ENCODE measurements at places on chromosomes 4 and X. TPM values are rescaled to one million over a fixed set of nuclear protein-coding genes. Genes with fewer than 3 reads are reported as not detected.

- no peak overlapping the region for H3K4me3 ChIP-seq
- no peaks in the 10 kb centered on the region for H3K27me3 ChIP-seq
- no peaks in the 10 kb centered on the region for H3K36me3 ChIP-seq
- no peaks in the 10 kb centered on the region for H3K4me1 ChIP-seq
- DNase-seq: no peak
Observed at GRCh38 chr4:153706519-153706918, 22.4 kb downstream of the TLR2 start.

- no peaks in the 10 kb centered on the region for H3K27me3 ChIP-seq
- H3K27ac ChIP-seq: no peak overlapping the region
- H3K36me3 ChIP-seq: no peaks in the 10 kb centered on the region
- no peak for DNase-seq
- no peaks in the 10 kb centered on the region for H3K4me1 ChIP-seq
- no peak overlapping the region for H3K4me3 ChIP-seq
Observed at GRCh38 chr4:83178029-83178428, 63.5 kb upstream of the PLAC8 start.

DNA sequence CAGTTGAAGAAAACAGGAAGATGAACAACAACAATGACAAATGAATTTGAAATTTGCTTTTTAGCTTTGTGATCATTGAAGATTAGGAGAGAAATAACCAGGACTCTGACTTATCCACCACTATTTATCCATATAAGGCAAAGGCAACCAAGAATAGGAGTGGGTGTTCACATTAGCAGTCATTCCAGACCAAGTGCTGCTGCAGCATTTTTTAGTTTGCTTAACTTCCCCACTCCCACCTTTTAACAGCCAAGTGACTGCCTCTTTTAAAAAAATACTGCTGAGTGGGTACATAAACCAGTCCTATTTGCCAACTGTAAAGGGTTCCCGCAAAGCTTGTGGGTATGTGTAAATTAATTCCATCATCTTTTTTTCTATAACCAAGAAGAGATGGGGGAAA, 230.9 kb downstream of the IQCM start:
- no peak overlapping the region for H3K4me3 ChIP-seq
- H3K27me3 ChIP-seq: no peaks in the 10 kb centered on the region
- H3K36me3 ChIP-seq: no peaks in the 10 kb centered on the region
- no peak for DNase-seq
- H3K4me1 ChIP-seq: no peaks in the 10 kb centered on the region
- H3K27ac ChIP-seq: no peak overlapping the region

DNA sequence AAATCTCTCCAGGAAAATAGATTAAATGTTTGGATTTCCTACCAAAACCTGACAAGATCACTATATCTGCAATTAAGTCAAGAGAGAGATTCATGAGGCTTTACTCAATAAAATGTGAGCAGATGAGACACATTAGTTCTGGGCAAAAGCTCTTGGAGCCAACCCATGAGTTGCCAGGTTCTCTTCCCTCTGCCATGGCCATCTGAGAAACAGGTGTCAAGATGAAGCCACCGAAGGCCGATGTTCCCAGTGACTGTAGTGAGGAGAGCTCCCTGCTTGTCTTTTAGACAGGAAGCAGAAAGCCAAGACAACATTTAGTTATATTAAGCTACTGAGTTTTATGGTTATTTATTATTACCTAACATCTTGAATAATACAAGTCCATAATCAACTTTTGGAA, 1068.7 kb downstream of the STPG2 start:
- H3K36me3 ChIP-seq: no peaks in the 10 kb centered on the region
- no peak overlapping the region for H3K27ac ChIP-seq
- H3K4me1 ChIP-seq: no peaks in the 10 kb centered on the region
- no peaks in the 10 kb centered on the region for H3K27me3 ChIP-seq

- H3K4me1 ChIP-seq: no peaks in the 10 kb centered on the region
- H3K27me3 ChIP-seq: no peaks in the 10 kb centered on the region
- DNase-seq: no peak
- H3K27ac ChIP-seq: no peak overlapping the region
- no peaks in the 10 kb centered on the region for H3K36me3 ChIP-seq
Observed at GRCh38 chr4:65546882-65547416, 123.3 kb downstream of the EPHA5 start.

DNA sequence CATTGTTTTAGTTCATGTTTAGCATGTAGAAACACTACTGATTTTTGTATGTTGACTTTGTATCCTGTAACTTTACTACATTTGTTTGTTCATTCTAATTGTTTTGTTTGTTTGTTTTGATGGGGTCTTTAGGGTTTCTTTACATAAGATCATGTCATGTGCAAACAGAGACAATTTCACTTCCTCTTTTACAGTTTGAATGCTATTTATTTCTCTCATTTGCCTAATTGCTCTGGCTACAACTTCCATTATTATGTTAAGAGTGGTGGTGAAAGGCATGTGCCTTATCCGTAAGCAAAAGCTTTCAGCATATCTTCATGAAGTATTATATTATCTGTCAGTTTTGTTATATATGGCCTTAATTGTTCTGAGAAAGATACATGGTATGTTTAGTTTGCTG, 571.1 kb downstream of the PCDH7 start:
- DNase-seq: no peak
- H3K4me1 ChIP-seq: no peaks in the 10 kb centered on the region
- H3K27ac ChIP-seq: no peak overlapping the region
- no peaks in the 10 kb centered on the region for H3K27me3 ChIP-seq
- H3K36me3 ChIP-seq: no peaks in the 10 kb centered on the region

GRCh38 chrX:26925088-26925487, 538.1 kb downstream of the PPP4R3C start:
- DNase-seq: no peak
- H3K4me1 ChIP-seq: no peaks in the 10 kb centered on the region
- H3K4me3 ChIP-seq: no peak overlapping the region
- no peak overlapping the region for H3K27ac ChIP-seq
- H3K27me3 ChIP-seq: no peaks in the 10 kb centered on the region

DNA sequence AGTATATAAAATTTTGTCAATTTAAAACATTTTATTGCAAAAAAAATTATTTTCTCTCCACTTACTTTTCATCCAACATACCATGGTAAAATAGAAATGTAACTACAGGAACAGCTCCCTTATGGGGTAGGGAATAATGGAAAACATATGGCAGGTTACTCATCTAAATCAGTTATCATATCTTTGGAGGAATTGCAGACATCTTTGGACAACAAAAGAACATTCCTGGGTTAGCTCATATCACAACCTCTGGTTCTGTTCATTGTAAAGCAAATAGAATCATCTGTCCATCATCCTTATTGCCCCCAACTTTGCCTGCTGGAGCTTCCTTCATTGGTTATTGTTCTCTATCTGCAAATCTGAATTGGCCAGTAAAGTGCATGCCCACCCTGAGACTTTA, 387.5 kb upstream of the GRID2 start:
- no peak overlapping the region for H3K27ac ChIP-seq
- no peaks in the 10 kb centered on the region for H3K27me3 ChIP-seq
- DNase-seq: no peak
- no peak overlapping the region for H3K4me3 ChIP-seq
- H3K36me3 ChIP-seq: no peaks in the 10 kb centered on the region
- H3K4me1 ChIP-seq: peaks cover 5% of the 10 kb centered on the region

DNA sequence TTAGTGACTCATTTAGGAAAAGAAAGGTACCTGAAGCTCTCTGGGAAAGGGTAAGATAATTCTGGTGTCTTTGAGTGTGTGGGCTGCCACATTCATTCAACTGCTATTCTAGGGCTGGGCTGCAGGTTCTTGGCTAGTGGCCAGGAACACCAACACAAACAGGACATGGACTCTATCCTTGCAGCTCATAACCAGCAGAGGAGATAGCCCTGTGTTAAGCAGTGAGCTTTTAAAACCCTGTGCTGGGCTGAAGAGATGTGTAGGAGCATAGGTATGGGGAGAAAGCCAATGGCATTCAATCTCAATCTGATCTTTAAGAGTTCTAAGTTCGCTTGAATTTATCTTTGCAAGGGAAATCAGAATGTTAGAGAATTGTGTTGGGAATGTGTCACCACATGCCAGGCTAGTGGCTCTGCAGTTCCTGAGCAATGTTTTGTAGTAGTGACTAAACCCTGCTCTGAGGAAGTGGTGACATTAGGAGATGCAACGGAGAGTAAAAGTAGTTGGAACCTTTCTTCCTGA, 39.2 kb downstream of the SGMS2 start:
- H3K36me3 ChIP-seq: 0 out of 2 replicates have a peak, but pooled peaks cover 2% of the 10 kb centered on the region
- DNase-seq: peak; percentile 72
- H3K27ac ChIP-seq: peak overlapping the region; percentile 77
- no peak overlapping the region for H3K4me3 ChIP-seq
- H3K27me3 ChIP-seq: no peaks in the 10 kb centered on the region

- no peak for DNase-seq
- H3K4me3 ChIP-seq: no peak overlapping the region
- no peaks in the 10 kb centered on the region for H3K4me1 ChIP-seq
- no peaks in the 10 kb centered on the region for H3K36me3 ChIP-seq
- H3K27me3 ChIP-seq: 0 out of 2 replicates have a peak, but pooled peaks cover 3% of the 10 kb centered on the region
Observed at GRCh38 chr4:4805887-4806286, 53.6 kb upstream of the MSX1 start.

DNA sequence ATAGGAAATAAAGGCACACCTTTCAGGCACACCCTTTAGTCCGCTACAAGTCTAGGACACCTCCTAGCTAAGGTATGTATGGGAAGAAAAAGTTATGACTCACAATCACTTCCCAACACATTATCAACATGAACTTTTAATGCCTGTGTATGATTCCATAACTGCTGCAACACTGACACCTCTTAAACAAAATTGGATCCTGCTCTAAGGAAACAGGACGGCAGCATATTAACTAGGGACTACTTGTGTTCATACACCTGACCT, 2.4 kb upstream of the PPP3CA start:
- DNase-seq: peak; percentile 60
- peaks cover 22% of the 10 kb centered on the region for H3K4me1 ChIP-seq
- no peak overlapping the region for H3K4me3 ChIP-seq
- H3K27me3 ChIP-seq: no peaks in the 10 kb centered on the region

DNA sequence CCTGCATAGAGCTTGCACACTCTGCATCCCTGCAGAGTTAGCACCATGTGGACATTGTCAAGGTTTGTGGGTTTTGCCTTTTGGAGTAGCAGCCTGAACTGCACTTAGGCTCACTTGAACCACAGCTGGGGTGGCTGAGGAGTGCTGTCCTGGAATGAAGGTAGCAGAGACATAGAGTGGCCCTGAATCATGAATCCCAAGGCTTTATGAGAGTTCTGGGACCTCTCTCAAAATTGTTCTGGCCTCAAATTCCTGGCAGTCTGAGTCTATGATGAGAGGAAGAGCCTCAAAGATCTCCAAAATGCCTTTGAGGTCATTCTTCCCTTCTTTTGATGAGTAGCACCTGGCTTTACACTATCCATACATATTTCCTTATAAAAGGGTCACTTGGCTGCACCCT, 37.1 kb upstream of the ADH1C start:
- no peak overlapping the region for H3K4me3 ChIP-seq
- DNase-seq: no peak
- no peak overlapping the region for H3K27ac ChIP-seq
- H3K4me1 ChIP-seq: peaks cover 1% of the 10 kb centered on the region
- no peaks in the 10 kb centered on the region for H3K27me3 ChIP-seq

DNA sequence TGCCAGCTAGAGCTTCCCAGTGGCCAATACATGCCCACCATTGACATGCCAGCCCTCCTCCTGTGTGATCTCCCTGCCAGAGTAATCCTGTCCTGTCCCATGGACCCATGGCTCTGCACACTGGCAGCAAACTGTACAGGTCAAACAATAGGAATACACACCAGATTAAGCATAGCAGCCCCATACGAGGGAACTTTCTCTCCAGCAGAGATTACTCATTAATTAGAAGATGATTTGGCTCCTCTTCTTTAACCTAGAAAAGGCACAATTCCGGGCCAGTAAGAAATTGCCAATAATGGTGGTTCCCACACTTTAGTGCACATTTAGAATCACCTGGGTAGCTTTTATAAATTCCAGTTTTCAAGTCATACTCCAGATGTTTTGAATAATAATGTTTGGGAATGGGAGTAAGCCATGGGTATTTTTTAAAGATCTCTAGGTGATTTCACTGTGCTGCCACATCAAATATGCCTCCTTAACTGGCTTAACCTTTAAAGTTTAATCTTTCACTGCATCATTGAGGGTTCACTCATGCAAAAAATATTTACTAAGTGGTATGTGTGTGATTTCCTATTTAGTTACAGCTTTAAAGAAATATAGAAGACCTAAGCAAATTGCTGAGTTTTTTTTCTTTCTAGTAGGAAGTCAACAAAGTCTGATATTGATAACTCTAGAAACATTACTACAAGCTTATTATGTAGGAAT, 277.6 kb upstream of the NWD2 start:
- no peaks in the 10 kb centered on the region for H3K27me3 ChIP-seq
- no peaks in the 10 kb centered on the region for H3K36me3 ChIP-seq
- H3K4me3 ChIP-seq: no peak overlapping the region
- no peaks in the 10 kb centered on the region for H3K4me1 ChIP-seq
- H3K27ac ChIP-seq: no peak overlapping the region

- peak; percentile 87 for DNase-seq
- H3K36me3 ChIP-seq: no peaks in the 10 kb centered on the region
- no peak overlapping the region for H3K4me3 ChIP-seq
- H3K27ac ChIP-seq: peak overlapping the region; percentile 48
Observed at GRCh38 chrX:133085785-133086184, 11.1 kb downstream of the USP26 start.

DNA sequence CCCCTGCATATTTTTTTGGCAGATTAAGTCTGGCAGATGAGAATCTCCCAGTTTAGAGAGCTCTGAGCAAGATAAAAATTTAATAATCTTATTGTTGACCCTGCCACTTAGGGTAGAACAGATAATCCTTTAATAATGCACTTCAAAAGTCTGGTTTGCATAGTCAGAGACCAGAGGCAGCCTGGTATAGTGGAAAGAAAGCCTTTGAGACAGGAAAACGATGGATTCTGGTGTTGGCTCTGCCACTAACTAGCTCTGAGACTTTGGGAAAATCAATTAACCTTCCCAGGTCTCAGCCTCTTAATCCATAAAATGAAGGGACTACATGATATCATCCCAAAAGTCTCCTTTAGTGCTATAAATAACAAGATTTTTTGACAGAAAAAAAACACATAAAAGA, 824.5 kb downstream of the STIM2 start:
- H3K27me3 ChIP-seq: no peaks in the 10 kb centered on the region
- no peaks in the 10 kb centered on the region for H3K36me3 ChIP-seq
- DNase-seq: no peak
- no peak overlapping the region for H3K27ac ChIP-seq
- H3K4me3 ChIP-seq: no peak overlapping the region

GRCh38 chr4:62398318-62398717, 1198.2 kb downstream of the ADGRL3 start:
- no peak for DNase-seq
- no peak overlapping the region for H3K4me3 ChIP-seq
- no peaks in the 10 kb centered on the region for H3K27me3 ChIP-seq
- no peaks in the 10 kb centered on the region for H3K4me1 ChIP-seq
- no peaks in the 10 kb centered on the region for H3K36me3 ChIP-seq

- H3K4me1 ChIP-seq: no peaks in the 10 kb centered on the region
- DNase-seq: no peak
- 0 out of 2 replicates have a peak, but pooled peaks cover 5% of the 10 kb centered on the region for H3K27me3 ChIP-seq
- no peak overlapping the region for H3K4me3 ChIP-seq
- no peaks in the 10 kb centered on the region for H3K36me3 ChIP-seq
Observed at GRCh38 chr4:10245751-10246150, 129.2 kb upstream of the WDR1 start.

PLAC8 gene
- total RNA-seq: 3.7 TPM

C4orf36 gene
- total RNA-seq: 2.0 TPM

GLOD5 gene
- not detected for total RNA-seq

SPANXB1 gene
- 0.33 TPM for total RNA-seq

TLR2 gene
- total RNA-seq: 8.7 TPM

PDGFC gene
- total RNA-seq: 16.8 TPM

DRD5 gene
- not detected for total RNA-seq

PDHA2 gene
- total RNA-seq: not detected

ELF2 gene
- total RNA-seq: 20.4 TPM

CFP gene
- 0.12 TPM for total RNA-seq

EPGN gene
- 98.0 TPM for total RNA-seq

TRAM1L1 gene
- total RNA-seq: 1.0 TPM

Measured in PC-3 (cell line).